Activated CD4-positive, alpha-beta T cell treated with anti-CD3 and anti-CD28 coated beads, Interleukin-2, amount 50 U/mL, for 1 hour (primary cell): ENCODE measurements at places on chromosomes 7 and 10.

DNA sequence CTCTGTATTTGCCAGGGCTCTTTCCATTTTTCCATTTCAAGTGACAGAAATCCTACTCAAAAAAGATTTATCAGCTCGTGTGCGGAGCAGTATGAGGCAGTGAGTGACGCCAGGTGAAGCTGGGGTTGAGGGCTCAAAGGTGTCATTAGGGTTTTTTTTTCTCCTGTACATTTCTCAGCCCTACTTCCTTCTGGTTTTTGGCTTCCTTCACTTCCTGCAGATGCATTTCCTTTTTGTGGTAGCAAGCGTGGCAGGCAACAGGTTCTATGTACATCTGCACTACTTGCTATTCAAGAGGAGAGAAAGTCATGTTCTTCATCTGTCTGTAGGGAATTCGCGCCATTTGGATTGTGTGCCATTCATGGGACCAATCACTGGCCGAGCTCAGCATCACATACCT lies 52.8 kb upstream of the AOAH start:
- peak; percentile 28 for DNase-seq

GRCh38 chr7:98514211-98515031 lies 102.7 kb upstream of the NPTX2 start:
- no peak for DNase-seq

GRCh38 chr10:58593008-58593407 lies 80.3 kb downstream of the BICC1 start:
- no peak for DNase-seq

GRCh38 chr10:35092851-35093250 lies 2.7 kb upstream of the CUL2 start:
- DNase-seq = no peak

DNA sequence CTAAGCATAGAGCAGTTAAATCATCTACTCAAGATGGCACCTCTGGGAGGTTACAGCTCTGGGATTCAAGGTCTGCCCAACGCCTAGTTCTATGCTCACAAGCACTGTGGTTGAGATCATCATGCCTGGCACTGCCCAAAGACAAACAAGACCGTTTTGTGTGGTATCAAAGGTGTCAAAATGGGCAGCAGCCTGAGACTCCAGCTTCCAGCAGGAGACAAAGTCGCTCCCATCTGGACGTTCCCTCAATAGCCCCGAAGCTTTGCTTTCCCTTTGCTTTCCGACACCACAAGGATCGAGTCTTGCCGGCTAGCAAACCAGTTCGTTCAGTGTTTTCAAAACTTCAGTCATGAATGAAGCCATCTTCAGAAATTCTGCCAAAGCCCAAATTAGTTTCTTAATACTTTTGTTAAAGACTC lies 5.1 kb downstream of the HABP2 start:
- DNase-seq = no peak

DNA sequence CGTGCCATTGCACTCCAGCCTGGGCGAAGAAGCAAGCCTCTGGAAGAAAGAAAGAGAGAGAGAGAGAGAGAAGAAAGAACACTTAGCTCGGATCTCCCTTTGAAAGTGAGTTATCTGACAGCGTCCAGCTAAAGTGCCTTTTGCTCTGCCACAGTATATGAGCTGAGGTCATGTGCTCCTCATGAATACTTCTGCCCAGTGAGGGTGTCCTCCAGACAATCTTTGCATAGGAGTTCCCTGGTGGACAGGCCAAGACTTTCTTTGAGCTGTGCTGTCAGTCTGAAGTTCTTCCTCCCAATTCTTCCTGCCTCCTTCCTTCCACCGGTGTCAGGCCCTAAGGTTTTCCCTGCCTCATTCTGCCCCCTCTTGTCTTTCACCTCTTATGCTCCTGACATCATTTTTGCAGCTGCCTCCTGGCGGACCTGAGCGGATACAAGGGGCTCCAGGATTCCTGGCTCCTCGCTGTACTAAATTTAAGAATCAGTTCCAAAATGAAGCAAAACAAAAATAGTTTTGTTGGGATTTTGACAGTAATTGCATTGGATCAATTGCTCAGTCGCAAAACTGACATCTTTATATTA lies 31.9 kb downstream of the XRCC2 start:
- DNase-seq = no peak

DNA sequence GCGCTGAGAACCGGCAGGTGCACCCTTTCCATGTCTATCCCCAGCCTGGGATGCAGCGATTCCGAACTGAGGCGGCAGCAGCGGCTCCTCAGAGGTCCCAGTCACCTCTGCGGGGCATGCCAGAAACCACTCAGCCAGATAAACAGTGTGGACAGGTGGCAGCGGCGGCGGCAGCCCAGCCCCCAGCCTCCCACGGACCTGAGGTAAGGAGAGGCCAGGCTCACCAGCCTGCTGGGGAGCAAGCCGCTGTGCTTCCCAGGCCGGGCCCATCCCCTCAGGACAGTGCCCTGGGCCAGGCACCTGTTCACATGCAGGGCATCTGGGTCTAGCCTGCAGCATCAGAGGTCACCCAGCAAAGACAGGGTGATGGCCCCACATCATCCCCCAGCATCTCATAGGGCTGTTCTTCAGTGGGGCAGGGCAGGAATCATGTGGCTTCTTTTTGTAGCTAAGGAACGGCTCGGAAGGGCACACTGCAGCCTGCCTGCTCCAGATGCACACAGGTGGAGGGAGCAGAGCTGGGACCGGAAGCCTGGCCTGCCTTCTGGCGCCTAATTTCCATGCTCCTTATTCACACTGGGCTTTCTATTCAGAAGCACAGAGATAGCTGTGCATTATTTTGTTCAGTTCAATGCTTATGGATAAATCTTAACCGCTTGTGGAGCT lies 18.9 kb downstream of the BAG3 start:
- no peak for DNase-seq

- DNase-seq = no peak
Observed at GRCh38 chr7:141480953-141481352, 70.3 kb upstream of the AGK start.

GRCh38 chr10:88759366-88760101 lies at the start of gene LIPN:
Gene LIPN (plus strand): TSS chr10:88760020. CDS start chr10:88761406, 1,386 bp downstream.
- no peak for DNase-seq

GRCh38 chr10:48444266-48444665 lies 137.8 kb downstream of the MAPK8 start:
- DNase-seq = no peak

DNA sequence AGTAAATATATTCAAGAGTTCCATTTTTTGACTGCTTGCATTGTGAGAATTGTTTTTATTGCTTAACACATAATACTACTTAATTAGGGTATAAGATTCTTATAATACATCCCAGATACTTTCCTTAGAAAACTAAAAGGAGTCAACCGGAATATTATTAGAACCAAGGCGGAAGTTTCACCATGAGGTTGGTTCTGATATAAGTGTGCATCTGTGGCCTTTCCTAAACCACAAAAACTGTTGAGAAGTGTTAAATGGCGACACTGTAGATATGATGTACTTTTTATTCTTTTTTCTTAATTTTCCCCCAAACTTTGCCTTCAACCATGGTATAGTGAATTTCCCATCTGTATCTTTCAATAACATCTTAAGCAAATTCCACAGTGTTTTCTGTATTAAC lies 32.3 kb upstream of the INHBA start:
- no peak for DNase-seq

DNA sequence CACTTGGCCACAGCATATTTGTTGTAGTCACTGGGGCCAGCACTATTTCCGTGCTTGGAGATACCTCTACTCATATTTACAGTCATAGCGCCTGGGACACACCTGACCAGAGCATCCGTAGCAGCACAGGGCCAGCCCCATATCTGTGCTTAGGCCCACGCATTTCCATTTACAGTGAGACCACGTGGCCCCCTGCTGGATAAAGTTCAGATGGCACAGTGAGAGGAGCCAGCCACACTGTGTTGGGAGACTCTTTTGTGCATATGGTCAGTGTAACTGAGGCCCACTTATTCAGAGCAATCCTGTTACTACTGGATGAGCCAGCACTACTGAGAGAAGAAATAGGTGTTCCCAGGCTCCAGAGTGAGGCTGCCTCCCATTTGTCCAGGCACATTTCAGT lies 455.3 kb downstream of the REEP3 start:
- DNase-seq = peak; percentile 12
